ENCODE measurements at places on chromosomes 3 and 15.
A peak's percentile ranks its signal among the peaks of the same experiment; 100 is the strongest.

GRCh38 chr3:32257641-32258438, 19.4 kb downstream of the CMTM8 start:
- no peak for DNase-seq

- no peak for DNase-seq
These were observed 611.3 kb downstream of the SI start for GRCh38 chr3:164467007-164467406.

- peak; percentile 85 for DNase-seq
These were observed 6.1 kb downstream of the PPCDC start for GRCh38 chr15:75029378-75030022.

DNA sequence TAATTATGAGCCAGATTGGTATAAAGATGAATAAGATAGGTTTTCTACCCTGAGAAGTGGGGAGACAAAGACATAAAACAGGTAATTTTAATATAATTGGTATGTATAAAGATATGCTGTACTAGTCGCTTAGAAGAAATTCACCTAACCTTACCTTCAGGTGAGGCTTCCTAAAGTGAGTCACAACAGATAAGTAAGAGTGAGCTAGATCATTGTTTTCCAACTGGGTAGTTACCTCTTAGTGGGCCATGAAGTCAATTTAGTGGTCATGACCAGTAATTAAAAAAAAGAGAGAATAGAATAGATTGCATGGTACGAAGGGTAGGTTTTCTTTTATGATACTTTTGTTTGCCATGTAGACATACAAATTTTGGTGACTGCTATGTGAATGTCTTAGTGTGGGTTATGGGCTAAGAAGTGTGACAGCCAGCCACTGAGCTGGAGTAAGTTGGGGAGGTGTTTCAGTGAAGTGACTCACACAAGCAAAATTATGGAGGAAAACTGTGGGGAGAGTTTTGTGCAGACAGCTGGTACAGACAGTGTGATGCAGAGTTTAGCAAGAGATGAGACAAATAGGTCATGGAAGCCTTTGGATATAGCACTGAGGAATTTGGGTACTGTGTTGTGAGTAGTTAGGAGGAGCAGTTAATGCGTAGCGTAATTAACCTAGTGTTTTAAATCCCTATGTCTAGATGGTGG, 8.2 kb downstream of the TRNT1 start:
- no peak for DNase-seq
